ENCODE measurements at places on chromosomes 5 and 9.
A peak's percentile ranks its signal among the peaks of the same experiment; 100 is the strongest.

- DNase-seq = no peak
Measured at GRCh38 chr5:176899946-176900779, 1.0 kb upstream of the HK3 start.

DNA sequence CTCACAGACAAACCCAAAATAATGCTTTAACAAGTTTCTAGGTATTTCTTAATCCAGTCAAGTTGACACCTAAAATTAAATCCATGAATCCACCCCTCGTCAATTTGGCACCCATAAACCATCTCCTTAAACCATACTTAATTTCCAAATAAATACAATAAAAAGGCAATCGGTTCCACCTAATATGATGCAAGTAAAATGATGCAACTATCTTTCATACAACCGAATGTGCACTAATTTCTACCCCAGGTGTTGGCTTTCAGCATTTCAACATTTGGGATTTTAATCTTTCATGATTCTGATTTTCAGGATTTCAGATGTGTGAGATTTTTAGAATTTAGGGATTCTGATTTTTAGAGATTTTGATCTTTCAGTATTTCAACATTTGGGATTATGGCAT, 17.3 kb downstream of the PRKAA1 start:
- DNase-seq = no peak

DNA sequence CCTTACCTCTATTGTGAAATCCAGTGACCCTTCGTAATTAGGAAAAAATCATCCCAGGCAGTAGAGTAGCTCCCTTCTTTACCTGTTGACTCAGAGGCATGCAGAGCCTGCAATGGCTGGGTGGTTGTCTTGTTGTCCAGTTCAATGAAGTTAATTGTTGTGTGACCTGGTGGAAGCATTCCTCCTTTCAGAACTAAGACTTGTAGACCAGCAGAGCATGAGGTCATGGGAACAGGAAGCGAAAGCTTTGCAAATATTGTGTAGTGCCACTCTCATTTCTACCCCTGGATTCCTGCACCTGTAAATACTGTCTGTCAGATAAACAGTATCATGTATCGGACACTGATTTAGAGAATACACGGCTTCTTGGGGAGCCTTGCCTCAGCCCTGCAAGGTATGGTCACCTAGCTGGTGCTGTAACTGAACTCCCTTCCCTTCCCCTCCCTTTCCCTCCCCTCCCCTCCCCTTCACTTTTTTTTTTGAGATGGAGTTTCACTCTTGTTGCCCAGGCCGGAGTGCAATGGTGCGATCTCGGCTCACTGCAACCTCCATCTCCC, 5.7 kb upstream of the PRXL2C start:
- DNase-seq = no peak

DNA sequence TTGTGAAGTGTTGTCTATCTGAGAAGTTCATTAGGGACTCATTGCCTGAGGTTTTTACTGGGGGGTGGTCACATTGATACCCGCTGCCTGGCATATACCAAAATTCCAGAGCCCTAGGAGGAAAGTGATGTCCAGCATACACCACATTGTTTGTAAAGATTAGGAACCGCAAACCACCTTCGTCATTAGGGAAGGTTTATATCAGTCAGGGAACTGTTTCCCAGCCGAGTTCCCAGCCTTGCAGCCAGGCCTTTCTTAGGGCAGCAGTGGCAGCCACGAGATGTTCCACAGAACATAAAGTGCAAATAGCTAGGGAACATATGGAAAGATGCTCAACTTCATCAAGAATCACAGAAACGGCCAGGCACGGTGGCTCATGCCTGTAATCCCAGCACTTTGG, 40.4 kb upstream of the NRARP start:
- no peak for DNase-seq

GRCh38 chr9:19485193-19485592, 76.4 kb downstream of the ACER2 start:
- no peak for DNase-seq

DNA sequence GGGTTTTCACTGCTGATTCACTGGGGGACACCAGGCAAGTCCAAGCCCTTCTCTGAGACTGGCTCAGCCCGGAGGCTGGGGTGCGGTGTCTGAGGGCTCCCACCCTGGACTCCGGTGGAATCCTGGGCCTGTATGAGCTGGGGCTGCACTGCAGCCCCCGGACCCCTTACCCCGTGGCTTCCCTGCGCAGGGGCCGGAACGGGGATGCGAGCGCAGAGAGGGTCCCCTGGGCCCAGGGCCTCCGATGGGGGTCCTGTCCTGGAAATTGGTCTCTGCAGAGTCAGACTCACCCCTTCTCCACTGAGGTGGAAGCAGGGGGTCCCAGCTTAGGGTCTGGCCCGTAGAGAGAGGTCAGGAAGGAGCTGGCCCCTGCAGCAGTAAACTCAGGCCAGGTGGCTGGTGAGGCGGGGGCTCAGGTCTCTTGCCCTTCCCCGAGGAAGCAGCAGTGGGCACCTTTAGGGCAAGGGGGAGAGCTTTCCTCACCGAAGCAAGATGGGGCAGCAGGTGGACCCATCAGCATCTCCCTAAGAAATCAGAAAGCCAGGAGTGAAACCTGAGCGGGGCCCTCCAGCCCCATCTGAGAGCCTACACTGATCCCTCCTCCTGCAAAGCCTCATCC, 1.6 kb upstream of the VAV2 start:
- no peak for DNase-seq

GRCh38 chr9:5553211-5553610, 42.9 kb downstream of the PDCD1LG2 start:
- DNase-seq = no peak

- no peak for DNase-seq
Measured at GRCh38 chr9:36793277-36793676, 220.6 kb downstream of the MELK start.

DNA sequence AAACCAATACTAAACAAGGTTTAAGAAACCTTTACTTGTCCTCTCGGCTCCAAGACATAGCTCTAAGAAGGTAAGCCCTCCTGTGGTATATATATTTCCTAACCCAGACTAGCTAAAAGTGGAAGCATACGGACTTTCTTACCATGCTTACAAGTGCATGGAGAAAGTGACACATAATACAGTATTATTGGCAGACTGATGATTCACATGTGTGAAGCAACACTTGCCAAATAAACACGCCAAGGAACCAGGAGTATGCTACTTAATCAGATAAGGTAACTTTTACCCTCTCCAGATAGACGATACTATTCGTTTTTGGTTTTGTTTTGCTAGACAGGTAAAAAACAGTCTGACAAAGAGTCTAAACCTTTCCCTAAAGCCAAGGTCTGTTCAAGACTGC, 264.1 kb downstream of the MLLT3 start:
- DNase-seq = no peak

DNA sequence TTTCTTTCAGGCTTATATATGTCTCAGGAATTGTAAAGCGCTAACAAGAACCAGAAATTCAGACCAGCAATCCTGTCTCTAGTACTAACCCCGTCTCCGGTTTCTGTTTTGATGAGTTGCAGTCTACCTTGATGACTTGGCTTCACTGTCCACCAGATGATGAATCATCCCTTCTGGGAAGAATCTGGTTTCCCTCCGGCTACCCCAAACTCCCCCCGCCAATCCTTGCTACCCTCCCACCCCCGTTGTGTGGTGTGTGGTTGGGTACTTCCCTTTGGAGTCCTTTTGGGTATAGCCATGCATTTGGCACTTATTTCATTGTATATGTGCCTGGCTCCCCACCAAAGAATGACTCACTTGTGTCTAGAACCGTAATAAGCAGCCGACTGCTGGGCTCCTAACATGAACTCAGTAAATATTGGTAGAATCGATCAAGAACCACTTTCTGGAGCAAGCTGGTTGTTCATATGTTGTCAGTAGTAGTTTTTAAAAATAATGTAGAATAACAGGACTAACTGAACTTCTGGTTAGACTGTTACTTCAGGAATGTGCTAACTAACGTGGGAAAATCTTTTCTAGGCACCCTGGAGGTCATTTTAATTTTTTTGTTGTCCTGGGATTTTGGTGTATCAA, 8.3 kb upstream of the TGFBI start:
- peak; percentile 86 for DNase-seq

DNA sequence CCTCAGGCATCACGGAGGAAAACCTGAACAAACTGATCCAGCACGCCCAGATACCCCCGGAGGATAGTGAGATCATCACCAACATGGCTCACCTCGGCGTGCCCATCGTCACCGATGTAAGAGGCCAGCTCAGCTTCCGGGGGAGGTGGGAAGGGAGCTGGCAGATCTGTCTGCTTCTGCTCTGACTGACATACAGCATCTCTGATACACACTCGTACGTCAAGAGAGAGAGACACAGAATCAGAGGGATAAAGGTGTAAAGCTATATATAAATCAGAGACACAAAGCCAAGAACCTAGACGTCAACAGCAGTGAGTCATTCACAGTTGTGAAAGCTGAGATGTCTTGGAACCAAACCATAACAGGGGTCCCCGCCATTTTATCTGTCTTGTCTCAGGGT, 30.1 kb upstream of the CFAP157 start:
- DNase-seq = no peak

GRCh38 chr5:32645246-32645645, 59.9 kb downstream of the SUB1 start:
- DNase-seq = peak; percentile 31

GRCh38 chr5:62707563-62707962, 128.9 kb downstream of the LRRC70 start:
- no peak for DNase-seq

DNA sequence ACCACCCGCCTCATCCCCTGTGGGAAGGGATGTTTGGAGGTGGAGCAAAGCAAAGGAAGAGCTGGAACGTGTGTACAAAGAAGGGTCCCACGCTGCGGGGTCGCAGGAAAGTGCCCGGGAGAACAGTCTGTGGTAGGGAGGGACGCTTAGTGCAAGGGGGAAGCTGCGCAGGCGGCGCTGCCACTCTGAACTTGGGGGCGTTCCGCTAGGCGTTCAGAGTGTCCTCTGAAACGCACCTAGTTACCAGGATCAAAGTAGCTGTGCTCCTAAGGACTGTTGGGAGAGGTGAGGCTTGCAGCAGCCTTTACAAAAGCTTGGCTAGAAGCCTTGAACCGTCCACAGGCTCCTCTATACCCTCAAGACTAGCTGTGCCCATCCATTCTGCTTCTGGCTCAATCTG, 29.3 kb upstream of the PDE8B start:
- DNase-seq = no peak

DNA sequence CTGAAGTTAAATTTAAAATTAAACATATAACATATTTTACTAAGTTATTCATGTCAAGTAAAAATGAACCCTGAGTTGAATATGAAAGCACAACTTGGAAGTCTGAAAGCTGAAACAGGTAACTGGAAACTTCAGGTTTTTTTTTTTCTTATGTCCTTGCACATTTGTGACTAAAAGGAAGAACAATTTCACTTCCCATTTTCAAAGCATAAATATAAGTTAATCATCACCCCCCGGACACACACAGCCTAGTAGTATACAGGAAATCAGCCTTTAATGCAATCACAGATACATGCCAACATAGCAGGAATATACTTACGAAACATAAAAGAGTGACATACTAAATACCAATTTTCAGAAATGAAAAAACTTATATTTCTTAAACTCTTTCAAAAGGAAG, 225.9 kb downstream of the RFX3 start:
- DNase-seq = no peak

- DNase-seq = no peak
Measured at GRCh38 chr5:138339464-138339863, 1.4 kb downstream of the FAM53C start.

GRCh38 chr5:123035918-123036390, 571 bp downstream of the PPIC start:
- DNase-seq = peak; percentile 65

- DNase-seq = no peak
Measured at GRCh38 chr5:141713616-141714309, 31.7 kb upstream of the ARAP3 start.

DNA sequence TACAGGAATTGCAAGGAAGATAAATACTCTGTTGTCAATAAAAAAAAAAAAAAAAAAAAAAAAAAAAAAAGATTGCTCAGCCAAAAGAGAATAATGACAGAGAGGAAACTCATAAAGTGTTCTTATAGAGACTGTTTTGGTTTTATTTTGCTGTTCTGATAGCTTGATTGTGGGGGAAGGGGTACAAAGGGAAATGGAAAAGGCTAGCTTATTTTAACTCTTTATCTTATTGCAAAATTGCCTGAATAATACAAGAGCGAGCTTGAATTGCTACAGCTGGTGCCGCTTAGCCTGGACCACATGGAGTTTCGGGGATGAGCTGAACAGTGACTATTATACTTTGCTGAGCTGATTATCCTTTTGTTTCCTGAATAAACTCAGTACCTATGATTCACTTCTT, 31.0 kb upstream of the SHISAL2B start:
- no peak for DNase-seq

DNA sequence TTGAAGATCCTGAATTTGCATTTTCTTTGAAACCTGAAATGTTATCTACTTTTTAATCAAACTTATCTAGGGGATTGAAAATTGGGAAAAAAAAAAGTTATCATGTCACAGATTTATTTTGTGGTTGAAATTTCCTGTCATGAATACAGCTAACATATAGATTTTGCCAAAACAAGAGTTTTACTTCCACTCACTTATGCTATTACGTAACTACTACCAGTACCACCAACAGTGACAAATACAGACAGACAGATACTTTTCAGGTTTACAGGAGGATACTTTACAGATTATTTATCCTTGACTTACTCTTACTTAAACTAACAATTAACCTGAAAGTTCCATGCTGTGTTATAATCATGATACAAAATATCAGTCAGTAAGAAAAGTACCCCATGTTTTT, 6.8 kb upstream of the MRPS30 start:
- no peak for DNase-seq

- no peak for DNase-seq
Measured at GRCh38 chr5:42870882-42871418, 59.3 kb upstream of the SELENOP start.

GRCh38 chr9:6049798-6050197, 34.4 kb upstream of the RANBP6 start:
- DNase-seq = no peak

- no peak for DNase-seq
Measured at GRCh38 chr9:135951889-135952663, 9.1 kb downstream of the UBAC1 start.

DNA sequence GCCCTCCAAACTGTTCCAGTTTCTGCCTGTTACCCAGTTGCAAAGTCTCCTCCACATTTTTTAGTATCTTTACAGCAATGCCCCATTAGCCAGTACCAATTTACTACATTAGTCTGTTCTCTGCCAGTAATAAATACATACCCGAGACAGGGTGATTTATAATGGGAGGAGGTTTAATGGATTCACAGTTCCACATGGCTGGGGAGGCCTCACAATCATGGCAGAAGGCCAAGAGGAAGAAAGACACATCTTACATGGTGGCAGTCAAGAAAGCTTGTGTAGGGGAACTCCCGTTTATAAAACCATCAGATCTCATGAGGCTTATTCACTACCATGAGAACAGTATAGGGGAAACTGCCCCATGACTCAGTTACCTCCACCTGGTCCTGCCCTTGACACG, 600.7 kb upstream of the CDH6 start:
- no peak for DNase-seq

DNA sequence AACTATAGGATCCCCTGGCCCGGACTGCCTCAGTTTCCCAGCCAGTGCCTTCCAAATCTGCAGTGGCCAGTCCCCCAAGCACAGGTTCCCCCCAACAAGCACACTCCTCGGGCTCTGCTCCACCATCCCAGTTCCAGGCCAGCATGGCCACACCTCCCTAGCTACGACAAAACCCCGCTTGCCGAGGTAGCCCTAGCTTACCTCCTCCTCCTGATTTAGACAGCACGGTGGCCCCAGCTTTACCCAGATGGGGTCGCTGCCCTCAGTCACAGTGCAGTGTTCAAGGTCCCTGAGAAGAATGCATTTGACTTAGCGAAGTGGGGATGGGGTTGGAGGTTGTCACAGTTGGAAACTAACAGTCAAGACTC, 40.8 kb upstream of the GARNL3 start:
- no peak for DNase-seq

- no peak for DNase-seq
Measured at GRCh38 chr9:133637451-133638055, 1.4 kb downstream of the DBH start.

- DNase-seq = no peak
Measured at GRCh38 chr5:139413153-139413552, 9.3 kb upstream of the SPATA24 start.

All from urothelium cell line (cell line).